ENCODE measurements at places on chromosomes 2 and 18.

DNA sequence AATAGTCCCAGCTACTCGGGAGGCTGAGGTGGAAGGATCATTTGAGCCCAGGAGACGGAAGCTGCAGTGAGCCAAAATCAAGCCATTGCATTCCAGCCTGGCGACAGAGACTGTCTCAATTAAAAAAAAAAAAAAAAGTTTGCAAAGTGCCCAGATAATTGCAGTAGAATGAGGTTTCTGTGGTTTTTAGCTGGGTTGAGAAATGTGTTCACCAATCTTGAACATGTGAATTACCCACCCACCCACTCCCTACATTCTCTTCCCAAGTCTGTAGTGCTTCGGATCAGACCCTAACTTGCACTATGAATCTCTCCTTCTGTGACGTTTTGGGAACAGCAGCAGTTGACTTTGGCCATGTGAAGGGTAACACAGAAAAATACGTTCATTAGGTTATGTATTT is 247.3 kb downstream of the PTGR3 start:
- no peak for DNase-seq

GRCh38 chr2:20361893-20362292 is 11.2 kb upstream of the PUM2 start:
- no peak for DNase-seq

DNA sequence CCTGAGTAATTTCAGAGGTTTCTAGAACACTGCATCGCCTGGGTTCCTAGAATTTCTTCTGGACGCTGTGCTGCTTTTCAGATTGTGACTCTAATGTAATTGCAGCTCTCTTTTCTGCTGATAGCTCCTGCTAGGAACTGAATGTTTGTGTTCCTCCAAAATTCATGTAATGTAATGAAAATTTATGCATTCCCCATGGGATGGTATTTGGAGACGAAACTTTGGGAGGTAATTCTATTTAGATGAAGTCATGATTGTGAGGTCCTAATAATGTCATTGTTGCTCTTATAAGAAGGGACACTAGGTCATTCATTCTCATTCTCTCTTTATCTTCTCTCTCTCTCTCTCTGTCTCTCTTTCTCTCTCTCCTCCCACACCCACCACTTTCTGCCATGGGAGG is 223.9 kb upstream of the DOK6 start:
- DNase-seq: no peak

DNA sequence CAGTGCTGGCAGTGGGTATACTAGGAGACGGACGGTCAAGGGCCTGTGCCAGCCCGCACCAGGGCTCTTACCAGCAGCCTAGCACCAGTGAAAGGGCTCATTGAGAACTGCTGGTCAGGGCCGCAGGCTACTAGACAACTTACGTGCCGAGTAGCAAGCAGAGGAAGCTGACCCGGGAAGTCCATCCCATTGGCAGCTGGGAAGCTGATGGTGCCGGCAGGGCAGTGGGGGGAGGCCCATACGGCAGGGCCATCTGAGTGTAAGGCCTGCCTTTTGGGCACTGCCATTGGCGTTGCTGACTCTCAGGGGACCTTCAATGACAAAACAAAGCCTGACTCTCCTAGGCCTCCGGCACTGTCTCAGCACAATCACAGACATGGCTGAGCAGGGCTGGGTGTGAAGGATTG is 20.6 kb downstream of the EFR3B start:
- no peak for DNase-seq

- DNase-seq: no peak
Observed at GRCh38 chr2:240648155-240648649, 22.9 kb downstream of the GPR35 start.

GRCh38 chr18:9366126-9366714 is 31.6 kb downstream of the TWSG1 start:
- no peak for DNase-seq

DNA sequence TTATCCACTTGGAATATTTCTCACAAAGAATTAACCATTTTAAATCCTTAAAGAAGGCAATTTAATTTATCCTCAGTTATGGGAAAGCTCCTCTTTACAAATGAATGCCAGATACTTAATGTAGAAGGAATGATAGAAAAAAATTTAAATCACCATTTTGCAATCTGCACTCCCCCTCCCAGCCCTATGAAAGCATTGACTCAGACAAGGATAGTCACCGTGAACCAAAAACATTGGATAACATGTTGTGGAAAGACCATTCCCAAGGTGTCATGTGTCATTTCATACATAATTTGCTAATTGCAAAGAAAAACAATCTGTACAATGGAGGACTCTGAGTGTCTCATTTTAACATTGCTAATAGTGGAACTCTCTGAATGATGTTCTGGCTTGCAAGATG is 421.0 kb downstream of the TXNL1 start:
- no peak for DNase-seq

DNA sequence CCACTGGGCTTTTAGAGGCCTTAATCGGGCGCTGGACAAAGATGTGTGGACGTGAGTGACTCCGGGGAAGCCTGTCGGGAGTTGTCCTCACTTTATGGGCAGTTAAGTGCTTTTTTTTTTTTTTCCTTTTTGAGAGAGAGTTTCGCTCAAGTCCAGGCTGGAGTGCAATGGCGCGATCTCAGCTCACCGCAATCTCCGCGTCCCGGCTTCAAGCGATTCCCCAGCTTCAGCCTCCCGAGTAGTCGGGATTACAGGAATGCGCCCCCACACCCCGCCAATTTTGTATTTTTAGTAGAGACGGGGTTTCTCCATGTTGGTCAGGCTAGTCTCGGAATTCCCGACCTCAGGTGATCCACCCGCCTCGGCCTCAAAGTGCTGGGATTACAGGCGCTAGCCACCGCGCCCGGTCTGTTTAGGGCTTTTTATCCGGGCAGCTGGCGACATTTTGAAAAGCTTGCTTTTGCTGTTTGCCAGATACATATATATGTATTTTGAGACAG is 1.5 kb downstream of the MSH6 start:
- DNase-seq: no peak

- no peak for DNase-seq
Observed at GRCh38 chr2:105510761-105511528, 112.1 kb upstream of the FHL2 start.

DNA sequence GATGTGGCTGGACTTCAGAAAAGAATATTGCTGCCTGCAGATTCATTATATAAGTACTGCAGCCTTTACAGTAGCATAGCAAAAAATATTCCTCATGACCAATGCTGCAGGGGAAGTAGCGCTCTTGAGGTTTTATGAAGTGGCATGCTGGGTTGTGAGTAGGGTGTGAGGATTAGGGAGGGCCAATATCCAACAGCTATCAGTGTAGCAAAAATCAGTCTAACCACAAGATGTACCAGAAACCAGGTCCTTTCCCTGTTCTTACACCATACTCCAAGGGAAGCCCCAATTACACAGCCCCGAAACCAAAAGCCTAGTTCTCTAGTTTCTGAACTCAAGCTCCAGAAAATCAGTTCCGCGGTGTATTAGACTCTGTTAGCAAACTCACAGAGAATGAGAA is 1082.2 kb upstream of the DDX18 start:
- DNase-seq: no peak

- no peak for DNase-seq
Observed at GRCh38 chr18:79570266-79571201, 109.1 kb upstream of the CTDP1 start.

- DNase-seq: no peak
Observed at GRCh38 chr2:158619496-158619895, 162.7 kb downstream of the PKP4 start.

GRCh38 chr18:46452820-46453219 is 204.2 kb downstream of the LOXHD1 start:
- no peak for DNase-seq

GRCh38 chr2:43221124-43221762 is 5.2 kb downstream of the ZFP36L2 start:
- DNase-seq: no peak
